ENCODE measurements at places on chromosomes 6 and 20. TPM values are rescaled to one million over a fixed set of nuclear protein-coding genes. Genes with fewer than 3 reads are reported as not detected.

- DNase-seq = no peak
Observed at GRCh38 chr6:48099713-48100587, 11.0 kb downstream of the PTCHD4 start.

The CTAGE9 gene
- polyA plus RNA-seq = not detected

The THBS2 gene
- polyA plus RNA-seq = 43.2 TPM

GRCh38 chr20:49964964-49965780, 17.6 kb upstream of the SNAI1 start:
- DNase-seq = no peak

GRCh38 chr6:14193524-14193923, 76.0 kb downstream of the CD83 start:
- DNase-seq = no peak

All from muscle of arm (tissue), 14 donors.